Brain pericyte (primary cell): ENCODE measurements at places on chromosomes 4 and X.
A peak's percentile ranks its signal among the peaks of the same experiment; 100 is the strongest.

DNA sequence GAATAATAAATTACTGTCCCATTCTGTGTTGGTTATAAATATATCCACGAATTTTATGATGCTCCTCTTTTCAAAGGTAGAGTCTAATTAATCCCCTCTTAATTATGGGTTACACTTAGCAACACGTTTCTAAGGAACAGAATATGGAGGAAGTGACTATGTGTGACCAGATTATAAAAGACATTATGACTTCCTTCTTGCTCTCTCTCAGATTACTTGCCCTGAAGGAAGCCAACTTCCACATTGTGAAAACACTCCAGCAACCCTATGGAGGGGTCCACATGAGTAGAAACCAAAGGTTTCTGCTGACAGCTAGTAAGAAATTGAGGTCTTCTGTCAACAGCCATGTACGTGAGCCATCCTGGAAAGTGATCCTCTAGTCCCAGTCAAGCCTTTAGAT lies 59.3 kb downstream of the WDFY3 start:
- DNase-seq = no peak

DNA sequence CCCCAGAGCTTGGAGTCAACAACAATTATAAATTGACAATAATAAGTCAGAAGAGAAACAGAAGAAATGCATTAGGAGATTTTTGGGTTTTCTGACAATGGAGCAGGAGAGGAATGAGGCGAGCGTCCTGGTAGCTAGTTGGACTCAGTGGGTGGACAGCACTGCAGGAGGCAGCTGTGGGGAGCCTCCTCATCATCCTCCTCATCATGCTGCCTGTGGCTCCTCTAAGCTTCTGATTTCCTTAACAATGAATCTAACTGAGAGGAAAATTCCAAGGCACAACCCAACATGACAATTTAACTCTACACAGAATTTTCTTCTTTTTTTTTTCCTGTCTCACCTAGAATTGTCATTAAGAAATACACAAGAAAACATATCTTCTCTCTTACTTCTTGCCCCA lies 357.1 kb upstream of the NOCT start:
- no peak for DNase-seq

DNA sequence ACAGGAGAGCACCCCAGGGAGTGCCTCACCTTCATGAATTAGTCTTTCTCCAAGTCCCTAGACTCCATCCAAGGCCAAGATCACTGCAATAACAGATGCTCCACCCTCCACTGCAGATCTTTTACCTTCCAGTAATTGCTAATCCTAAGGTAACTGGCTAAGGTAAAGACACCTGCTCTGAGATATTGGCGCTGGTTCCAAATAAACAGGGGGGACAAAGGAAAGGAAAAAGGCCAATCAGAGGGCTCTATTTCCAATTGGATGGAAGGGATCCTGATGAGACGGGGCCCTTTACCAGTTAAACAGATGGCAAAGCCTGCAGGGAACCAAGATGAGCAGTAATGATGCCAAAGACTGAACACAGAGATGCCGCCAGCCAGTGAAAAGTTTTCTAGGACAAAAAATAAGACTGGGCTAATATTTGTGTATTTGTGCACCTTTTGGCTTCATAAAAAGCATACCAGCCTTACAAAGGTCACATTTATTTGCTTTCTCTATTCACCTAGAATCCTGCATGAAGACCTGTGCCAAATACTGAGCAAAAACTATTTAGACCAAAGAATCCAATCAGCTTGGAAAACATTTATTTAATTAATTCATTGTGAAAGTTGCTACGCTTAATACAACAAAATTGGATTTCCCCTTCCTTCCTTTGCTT lies 148.5 kb downstream of the PPP3CA start:
- DNase-seq = no peak

- DNase-seq = no peak
Measured at GRCh38 chrX:98514032-98514431, 1630.3 kb downstream of the RPA4 start.

GRCh38 chrX:116462822-116463221 lies at the start of gene CT83:
TSS of gene CT83 (minus strand) at chrX:116462976. CDS start at chrX:116462856, 120 bp downstream.
- no peak for DNase-seq

GRCh38 chr4:57077550-57078343 lies 32.4 kb downstream of the IGFBP7 start:
- no peak for DNase-seq

DNA sequence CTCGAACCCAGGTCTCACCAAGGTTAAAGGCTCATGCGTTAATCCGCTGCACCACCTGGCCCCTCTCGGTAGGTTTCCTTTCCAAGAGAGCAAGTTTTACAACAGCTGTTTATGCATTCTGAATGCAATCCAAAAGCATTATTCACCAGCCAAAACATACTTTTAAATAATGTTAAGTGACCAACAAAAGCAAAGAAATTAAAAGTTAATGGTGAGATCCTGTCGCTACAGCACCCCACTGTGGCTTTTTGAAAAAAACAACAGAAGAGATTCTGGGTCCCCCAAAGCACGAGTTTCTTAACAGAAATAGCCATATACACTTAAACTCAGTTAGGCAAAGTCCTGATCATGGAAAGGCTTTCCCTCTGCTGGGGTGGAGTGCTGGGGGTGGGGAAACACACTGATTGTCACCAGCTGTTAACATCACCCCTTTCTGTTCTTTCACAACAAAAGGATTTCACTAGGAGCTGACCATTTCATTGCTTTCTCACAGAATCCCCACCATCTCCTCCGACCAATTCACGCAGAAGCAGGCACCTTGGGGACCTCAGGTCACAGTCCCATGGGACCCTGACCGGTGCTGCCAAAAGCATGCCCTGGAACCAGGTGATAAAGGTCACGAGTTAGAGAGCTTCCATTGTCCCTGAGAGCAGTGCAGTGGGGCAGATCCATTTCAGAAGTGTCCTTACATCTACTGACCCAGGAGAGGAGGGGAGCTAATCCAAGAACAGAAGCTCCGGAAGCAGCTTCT lies 51.2 kb downstream of the ZNF827 start:
- DNase-seq = peak; percentile 36

DNA sequence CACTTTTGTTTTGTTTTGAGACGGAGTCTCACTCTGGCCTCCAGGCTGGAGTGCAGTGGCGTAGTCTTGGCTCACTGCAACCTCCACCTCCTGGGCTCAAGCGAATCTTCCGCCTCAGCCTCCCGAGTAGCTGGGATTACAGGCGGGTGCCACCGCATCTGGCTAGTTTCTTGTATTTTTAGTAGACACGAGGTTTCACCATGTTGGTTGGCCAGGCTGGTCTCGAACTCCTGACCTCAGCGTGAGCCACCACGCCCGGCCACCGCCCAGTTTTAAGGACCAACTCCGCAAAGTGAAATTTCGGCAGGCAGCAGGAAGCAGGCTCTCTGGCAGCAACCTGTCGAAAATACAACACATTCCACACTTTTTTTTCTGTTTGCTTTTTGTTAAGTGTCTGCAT lies 13.4 kb downstream of the DHRSX start:
- DNase-seq = no peak

DNA sequence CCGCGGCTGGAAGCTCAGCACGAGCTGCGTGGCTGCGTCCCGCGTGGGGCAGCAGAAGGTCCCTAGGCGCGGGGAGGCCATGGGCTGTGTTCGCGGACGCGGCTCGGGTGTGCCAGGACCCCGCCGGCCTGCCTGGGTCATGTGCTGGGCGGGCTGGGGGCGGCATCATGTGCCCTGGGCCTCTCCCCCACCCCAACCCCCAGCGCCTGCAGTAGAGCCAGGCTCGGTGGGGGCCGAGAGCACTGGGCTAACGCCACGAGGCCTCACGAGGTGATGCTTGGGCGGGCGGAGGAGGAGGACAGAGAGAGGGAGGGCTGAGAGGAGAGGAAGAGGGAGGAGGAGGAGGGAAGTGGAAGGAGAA lies at the start of gene GPR143:
Gene GPR143 (minus strand): TSS at position 111 of the 361 bp plus-strand sequence. CDS start 30 bp downstream, at position 81.
- no peak for DNase-seq

GRCh38 chr4:38078590-38079421 lies 118.6 kb downstream of the PTTG2 start:
- peak; percentile 79 for DNase-seq

GRCh38 chrX:22121161-22121560 lies 89.0 kb downstream of the PHEX start:
- no peak for DNase-seq

DNA sequence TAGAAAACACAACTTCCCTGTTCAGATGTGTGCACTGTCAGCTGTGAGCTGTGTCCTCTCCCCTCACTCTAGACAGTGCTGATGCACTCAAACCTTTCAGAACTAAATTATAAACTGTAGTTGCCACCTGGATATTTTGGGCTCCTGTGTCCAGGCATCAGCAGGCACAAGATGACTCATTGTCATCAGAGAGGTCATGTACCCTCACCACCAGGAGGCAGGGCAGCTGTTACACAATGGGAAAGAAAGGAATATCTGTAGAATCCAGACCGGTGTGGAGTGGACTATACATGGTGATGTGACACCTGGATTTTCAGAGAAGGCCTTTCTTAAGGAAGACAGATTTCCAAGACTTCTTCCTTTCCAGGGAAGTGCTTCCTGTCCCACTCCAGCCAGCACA lies 854.4 kb upstream of the AGA start:
- no peak for DNase-seq

- DNase-seq = no peak
Measured at GRCh38 chr4:102786279-102786678, 25.5 kb upstream of the MANBA start.

- DNase-seq = no peak
Measured at GRCh38 chrX:43357741-43358140, 298.4 kb upstream of the MAOA start.

GRCh38 chr4:107792711-107793110 lies 32.0 kb upstream of the SGMS2 start:
- no peak for DNase-seq

GRCh38 chr4:54660591-54660990 lies 2.8 kb downstream of the KIT start:
- no peak for DNase-seq

GRCh38 chr4:74364256-74364651 lies 691 bp upstream of the EREG start:
- no peak for DNase-seq

DNA sequence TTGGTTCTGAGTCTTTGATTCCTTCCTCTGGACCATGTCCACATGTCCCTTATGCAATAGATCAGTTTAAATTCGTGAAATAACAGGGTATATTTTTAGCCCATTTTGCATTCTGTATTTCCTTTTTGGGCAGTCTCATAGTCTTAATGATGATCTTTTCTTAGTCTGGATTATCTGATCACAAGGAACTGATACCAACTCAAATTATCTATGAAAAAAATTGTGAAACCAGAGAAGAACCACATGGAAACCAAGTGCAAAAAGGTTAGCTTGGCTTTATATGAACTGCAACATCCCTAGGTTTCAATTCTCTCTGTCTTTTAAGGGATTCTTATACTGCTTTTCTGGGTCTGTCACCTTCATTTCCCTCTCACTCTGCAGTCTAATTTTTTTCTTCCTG lies 608.6 kb upstream of the AADAT start:
- no peak for DNase-seq

DNA sequence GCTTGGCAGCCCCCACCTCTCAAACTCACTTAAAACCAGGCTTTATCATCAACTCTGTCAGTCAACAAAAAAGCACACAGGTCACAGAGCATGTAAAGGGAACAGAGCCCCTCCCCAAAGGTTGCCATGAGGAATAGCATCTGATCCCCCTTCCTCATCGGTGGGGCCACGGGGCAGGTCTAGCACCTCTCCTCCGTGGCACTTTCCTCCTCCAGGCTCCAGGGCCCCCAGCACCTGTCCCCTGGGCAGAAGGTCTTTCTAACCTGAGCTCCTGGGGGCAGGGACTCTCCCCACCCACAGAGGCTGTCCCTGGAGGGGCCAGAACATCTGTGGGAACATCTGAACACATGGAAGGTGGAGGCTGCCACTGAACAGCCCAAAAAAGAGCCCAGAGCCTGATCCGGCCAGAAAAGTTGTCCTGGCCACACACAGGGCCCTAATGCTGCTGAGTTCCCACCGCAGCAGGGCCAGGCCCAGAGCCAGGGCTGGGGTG lies 65.7 kb downstream of the ZFYVE28 start:
- DNase-seq = no peak

- no peak for DNase-seq
Measured at GRCh38 chr4:31667686-31668085, 947.5 kb downstream of the PCDH7 start.

DNA sequence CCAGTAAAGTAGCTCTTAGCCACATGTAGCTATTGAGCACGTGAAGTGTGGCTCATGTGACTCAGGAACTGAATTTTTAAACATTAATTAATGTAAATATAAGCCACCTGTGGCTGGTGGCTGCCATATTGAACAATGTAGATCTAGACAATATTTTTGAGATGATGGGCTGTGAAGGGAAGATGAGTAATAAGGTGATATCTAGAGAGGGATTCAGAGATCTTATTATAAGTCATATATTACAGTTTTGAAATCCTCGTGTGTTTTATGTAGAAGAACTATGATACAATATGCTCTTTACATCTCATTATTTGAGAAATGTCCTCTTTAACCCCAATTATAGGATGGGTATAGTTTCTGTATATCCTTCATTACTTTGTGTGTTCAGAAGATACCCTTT lies 5.6 kb downstream of the GAR1 start:
- no peak for DNase-seq

- no peak for DNase-seq
Measured at GRCh38 chrX:99010957-99011356, 1399.1 kb downstream of the PCDH19 start.

DNA sequence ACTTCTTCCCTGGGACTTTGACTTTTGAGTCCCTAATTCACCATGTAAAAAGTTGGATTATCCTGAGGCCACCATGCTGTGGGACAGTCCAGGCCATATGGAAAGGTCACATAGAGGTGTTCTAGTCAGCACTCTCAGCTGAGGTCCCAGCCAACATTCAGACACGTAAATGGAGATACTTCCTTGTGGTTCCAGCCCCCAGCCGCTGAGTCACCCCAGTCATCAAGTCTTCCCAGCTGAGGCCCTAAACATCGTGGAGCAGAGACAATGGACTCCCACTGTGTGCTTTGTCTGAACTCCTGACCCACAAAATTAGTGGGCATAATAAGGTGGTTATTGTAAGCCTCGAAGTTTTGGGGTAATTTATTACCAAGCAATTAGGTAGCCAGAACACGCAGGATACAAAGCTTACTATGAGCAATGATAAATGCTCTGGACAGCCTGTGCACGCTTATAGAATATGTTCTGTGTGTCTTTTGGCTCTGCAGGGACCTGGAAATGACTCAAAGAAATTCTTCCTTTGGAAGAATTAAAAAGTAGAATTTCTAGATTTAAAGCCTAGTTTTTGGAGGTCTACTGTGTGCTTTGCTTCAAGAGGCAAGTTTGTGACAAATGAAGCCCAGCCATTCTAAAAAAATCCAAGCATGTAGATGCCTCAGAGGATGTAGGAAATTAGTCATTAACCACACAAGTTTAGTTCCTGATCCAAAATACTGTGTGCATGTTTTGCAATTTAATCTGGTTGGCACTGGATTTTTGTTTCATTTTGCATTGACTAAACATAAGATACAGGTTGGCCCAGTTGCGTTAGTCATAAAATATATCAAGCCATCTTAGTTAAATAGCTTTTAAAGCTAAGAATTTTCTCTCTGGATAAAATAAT lies 33.2 kb upstream of the SLC9A7 start:
- no peak for DNase-seq

DNA sequence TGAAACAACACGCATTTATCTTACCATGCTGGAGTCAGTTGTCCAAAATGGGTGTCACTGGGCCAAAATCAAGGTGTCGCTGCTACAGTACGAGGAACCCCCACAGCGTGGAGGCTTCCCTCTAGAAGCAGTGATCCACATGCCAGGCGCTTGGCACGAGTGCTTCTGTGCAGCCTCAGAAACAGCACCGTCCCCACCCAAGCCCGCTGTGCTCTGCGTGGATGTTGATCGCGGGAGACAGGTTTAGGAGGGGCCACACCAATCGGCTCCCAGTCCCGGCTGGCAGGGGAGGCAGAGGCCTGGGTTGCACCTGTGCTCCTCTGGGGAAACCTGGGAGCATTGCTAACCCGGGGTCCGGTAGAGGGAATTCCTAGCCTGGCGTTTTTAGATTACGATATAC lies 165.5 kb upstream of the PSAPL1 start:
- DNase-seq = no peak
